ENCODE measurements at places on chromosomes 16 and 17.

DNA sequence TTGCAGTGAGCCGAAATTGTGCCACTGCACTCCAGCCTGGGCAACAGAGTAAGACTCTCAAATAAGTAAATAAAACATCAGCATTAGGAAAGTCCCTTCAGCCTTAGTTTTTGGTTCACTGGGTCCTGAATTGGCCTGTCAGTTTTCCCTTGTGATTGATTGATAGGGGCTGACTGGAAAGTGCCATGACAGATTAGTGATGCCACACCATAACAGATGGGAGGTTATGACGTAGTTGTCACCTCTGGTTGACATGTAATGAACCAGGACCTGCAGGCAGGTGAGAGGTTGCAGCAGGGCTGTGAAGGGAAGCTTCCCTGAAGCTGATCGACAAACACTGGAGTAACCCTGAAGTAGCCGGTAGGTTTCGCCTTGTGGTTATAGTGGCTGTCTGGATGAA is 41.8 kb downstream of the CDH3 start:
- DNase-seq, result no peak

DNA sequence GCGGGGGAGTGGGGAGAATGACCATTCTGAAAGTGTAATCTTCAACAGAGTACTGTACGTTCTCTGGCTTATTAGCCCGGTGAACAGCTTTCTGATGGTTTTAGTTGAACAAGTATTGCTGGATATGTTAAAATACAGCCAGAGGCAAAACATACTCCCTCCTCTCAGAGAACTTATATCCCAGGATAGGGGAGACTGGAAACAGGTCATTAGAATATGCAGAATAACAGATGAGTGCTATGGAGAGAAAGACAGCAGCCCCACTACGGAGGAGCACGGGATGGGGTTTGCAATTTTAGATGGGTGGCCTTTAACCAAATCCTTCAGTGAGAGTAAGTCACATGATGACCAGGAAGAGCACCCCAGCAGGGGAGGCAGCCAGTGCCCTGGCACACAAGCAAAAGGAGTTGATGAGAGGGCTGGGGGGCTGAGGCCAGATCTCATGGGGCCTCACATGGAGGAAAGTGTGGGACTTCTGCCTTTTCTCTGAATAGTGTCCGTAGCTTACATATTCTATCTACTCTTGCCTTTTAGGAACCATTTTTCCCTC is 43.1 kb upstream of the SEC14L1 start:
- DNase-seq, result no peak

- no peak for DNase-seq
Observed at GRCh38 chr16:30663820-30664219, 5.6 kb downstream of the FBRS start.

GRCh38 chr17:12536472-12536871 is 129.2 kb upstream of the MYOCD start:
- DNase-seq, result no peak

DNA sequence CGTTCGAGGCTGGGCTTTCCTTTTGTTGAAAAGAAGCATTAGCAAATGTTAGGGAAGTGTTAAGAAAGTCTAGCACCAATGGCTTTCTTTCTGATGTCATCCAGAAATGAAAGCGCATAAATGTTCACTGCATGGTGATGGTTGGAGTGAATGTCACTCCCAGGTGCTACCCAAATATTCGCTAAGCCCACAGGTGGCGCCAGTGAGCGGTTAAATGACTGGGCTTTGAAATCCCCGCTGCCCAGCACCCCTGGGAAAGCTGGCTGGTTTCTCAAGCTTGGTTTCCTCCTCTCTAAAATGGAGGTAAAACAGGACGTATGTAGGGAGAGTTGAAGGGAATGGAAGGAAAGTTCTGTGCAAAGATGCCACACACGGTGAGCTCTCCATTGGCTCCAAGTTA is 104.4 kb downstream of the IRX5 start:
- DNase-seq, result no peak

GRCh38 chr16:19522760-19523159 is 862 bp upstream of the GDE1 start:
- DNase-seq, result no peak

- DNase-seq, result no peak
Observed at GRCh38 chr17:18070861-18071340, 16.8 kb upstream of the DRG2 start.

GRCh38 chr16:88292007-88292970 is 90.5 kb upstream of the ZNF469 start:
- DNase-seq, result no peak

- DNase-seq, result no peak
Observed at GRCh38 chr17:75041656-75042280, 5.0 kb downstream of the ATP5PD start.

DNA sequence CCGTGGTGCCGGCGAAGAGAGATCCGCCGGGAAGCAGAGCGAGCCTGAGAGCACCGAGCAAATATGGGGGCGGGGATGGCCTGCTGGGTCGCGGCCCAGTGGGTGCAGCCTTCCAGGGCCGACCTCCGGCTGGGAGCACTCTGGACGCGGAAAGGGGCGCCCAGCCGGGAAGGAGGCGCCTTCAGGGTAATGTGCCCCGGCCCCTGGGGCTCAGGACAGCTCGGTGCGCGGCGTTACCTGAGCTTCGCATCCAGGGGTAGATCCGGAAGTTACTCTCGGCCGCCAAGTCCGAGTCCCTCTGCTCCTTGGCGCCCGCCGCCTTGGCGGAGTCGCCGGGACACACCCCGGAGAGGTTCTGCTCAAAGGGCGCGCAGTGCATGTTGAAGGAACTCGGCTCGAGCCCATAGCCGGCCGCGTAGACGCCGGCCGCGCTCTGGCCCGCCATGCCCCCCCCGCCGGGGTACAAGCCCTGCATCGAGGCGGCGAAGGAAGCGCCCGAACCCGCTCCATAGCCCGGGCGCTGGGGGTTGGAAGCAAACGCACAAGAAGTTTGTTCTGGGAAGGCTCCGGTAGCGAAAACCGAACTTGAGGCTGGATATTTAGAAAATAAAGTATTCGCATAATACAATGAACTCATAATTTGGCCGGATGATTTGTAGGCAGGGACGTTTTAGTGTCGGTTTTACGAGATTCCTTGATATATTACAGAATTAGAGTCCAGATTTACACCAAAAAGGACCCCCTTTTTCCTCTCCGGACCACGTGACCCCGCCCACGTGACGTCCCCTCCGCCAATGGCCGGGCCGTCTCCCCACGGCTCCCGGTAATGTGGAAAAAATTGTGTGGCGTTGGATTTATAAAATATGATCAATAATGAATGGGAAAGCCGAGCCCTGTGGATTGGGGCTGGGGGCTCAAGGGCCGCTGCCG is at the start of gene HOXB7:
Gene HOXB7 (minus strand): TSS at position 736 of the 930 bp plus-strand sequence. CDS start 99 bp downstream, at position 637.
- no peak for DNase-seq

- DNase-seq, result no peak
Observed at GRCh38 chr17:57881143-57881542, 31.3 kb upstream of the MRPS23 start.

GRCh38 chr17:33049781-33050414 is 58.3 kb downstream of the SPACA3 start:
- DNase-seq, result no peak

DNA sequence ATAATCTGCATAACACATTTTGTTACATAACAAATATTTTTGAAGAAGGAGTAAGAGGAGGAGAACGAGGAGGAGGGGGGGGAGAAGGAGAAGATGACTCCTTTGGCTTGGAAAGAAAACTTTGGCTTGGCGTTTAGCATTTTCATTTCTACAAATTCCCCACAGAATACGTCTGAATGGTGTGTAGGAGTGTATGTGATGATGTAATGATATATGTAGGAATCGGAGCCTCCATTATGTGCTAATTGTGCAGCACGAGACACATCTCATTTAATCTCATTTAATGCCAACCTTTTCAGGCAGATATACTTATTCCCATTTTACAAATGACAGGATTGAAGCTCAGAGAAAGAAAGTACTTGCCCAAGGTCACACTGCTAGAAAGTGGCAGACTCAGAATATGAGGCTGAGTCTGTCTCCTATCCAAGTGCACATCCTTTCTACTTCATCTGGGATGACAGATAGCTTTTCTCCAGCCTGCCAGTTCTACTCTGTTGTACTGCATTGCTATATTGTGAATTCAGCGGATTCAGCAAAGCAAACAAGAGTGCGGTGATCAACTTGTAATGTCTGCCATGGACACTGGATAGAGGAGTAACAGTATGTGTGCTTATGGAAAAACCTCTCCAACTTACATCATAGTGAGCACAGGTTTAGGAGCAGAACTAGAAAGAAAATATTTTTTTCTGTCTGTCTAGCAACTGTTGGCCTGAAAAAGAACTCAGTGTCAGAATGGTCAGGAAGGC is 10.4 kb upstream of the SLC47A2 start:
- no peak for DNase-seq

DNA sequence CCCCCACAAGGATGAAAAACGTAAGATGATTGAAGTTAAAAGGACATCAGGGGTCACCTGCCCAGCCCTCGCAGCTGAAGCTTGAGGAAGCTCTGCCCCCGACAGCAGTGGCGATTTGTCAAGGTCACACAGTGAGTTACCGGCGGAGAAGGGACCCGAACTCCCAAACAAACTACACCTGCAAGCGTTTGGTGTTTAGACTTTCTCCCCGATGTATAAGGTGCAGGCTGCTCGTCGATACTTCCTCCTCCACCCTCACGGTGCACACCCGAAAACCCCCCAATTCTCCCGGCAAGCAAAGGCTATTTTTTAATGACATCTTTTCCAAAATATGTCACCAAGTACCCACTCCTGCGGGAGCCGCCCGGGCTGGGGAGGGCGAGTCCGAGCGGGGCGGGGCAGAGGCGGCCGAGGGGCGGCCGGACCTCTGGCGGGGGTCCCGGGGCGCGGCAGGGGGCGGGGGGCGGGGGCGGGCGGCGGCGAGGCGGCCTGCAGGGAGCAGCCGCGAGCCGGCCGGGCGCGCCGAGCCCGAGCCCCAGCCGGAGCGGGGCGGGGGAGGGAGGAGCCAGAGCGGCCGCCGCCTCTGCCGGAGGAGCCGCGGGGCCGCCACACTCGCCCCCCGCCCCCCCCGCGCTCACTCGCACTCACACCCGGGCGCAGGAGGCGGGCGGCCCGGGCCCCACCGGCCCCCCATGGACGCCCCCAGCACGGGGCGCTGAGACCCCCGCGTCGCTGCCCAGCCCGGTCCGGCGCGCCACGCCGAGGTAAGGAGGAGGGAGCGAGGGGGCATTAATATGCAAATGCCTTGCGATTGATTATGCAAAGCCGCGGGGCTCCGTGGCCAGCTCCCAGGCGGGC is at the start of gene THRA:
Gene THRA (plus strand): TSS at position 637 of the 858 bp plus-strand sequence. CDS start 11,524 bp downstream, outside the sequence.
- no peak for DNase-seq

DNA sequence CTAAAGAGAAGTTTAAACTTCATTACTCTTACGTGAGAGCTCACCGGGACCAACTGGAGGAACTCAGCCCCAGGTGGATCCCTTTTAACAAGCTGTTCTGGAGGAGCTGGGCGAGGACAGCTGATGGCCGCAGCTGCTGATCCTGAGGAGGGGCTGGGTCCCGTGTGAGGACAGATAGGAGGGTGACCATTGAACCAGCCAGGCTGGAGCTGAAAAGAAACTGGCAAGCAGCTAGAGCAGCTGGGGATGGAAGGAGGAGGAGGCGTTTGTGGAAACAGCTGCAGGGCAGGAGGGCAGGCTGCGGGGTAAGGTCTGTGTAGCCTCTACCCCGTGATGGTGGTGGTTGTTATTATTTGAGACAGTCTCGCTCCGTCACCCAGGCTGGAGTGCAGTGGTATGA is 119.5 kb downstream of the AATF start:
- no peak for DNase-seq

- DNase-seq, result no peak
Observed at GRCh38 chr17:77137111-77137510, 3.7 kb upstream of the SEC14L1 start.

- no peak for DNase-seq
Observed at GRCh38 chr16:1706386-1707192, 594 bp downstream of the MAPK8IP3 start.

GRCh38 chr16:68423771-68424170 is 24.5 kb downstream of the SMPD3 start:
- DNase-seq, result no peak

DNA sequence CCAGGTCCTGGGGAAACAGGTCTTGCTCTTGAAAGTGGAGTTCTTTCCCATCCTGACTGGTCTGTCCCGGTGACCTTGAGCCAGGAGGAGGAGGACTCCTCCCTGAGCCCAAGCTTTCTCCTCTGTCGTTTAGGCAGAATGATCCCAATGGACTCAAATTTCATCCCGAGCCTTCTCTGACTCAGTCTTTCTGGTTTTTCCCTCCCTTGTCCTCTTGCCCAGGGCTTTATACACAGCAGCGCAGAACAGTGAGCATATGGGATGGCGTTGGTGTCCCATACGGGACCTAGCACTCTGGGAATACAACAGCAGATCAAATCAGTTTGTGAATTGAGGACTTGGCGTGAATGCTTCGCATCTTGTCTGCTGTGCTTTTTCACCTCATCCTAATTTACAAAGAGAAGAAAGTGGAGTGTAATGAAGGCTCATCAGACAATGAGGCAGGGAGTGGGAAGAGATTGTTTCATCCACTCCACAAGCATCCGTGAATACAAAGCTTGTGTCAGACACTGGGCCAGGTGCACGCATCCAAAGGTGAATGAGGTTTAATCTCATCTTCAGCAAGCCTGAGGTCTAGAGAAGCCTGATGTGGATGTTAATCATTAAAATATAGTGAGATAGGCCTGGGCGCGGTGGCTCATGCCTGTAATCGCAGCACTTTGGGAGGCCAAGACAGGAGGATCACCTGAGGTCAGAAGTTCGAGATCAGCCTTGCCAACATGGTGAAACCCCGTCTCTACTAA is 1.1 kb upstream of the XYLT1 start:
- DNase-seq, result no peak

DNA sequence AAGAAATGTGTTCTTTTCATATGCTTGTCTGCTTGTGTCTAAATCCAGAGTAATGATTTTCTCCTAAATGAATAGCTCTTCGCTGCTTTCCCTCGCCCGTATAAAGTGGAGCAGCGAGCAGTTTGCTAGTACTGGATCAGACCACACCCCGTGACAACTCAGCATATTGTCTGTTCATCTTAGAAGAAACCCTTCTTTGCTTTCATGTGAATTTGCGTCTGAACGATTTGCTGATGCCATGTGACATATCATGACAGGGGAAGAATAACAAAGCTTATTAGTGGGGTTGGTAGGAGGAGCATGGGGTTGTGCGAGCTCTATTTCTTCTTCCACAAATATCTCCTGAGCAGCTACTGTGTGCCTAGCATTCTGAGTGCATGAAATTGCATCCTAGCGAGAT is 44.1 kb upstream of the CACNG4 start:
- DNase-seq, result no peak

- no peak for DNase-seq
Observed at GRCh38 chr17:31466096-31466760, 74.8 kb downstream of the RAB11FIP4 start.

DNA sequence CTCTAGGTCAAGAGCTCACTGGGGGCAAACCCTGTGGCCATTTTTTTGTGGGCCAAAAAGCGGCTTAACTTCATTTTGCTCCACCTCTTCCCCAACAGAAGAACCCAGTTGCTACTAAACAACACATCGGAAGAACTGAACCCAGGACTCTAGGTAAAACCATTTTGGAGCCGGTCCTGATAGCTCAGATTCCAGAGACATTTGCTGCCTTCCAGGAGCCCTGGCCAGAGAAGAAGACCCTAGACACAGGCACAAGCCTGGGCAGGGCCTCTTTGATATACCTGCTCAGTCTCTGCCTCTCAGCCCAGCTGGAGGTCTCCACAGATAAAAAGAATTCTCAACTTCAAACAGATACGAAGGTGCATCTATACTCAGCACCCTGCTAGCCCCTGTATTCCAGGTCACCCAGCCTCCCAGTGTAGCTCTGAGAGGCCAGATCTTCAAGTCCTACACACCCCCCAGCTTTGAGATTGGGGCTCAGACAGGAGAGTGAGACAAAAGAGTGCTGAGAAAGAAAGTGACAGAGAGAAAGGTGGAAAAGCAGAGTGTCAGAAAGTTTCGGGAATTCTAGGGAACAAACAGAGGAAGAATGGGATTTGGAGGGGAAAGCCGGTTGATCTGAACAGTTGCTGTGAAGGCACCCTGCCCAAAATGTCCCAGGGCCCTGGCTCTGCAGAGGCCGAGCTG is 6.6 kb upstream of the HOXB9 start:
- no peak for DNase-seq

Data from NCI-H1048 (cell line).